HTR-8/SVneo (cell line): ENCODE measurements at places on chromosomes 4 and X.
A peak's percentile ranks its signal among the peaks of the same experiment; 100 is the strongest.

DNA sequence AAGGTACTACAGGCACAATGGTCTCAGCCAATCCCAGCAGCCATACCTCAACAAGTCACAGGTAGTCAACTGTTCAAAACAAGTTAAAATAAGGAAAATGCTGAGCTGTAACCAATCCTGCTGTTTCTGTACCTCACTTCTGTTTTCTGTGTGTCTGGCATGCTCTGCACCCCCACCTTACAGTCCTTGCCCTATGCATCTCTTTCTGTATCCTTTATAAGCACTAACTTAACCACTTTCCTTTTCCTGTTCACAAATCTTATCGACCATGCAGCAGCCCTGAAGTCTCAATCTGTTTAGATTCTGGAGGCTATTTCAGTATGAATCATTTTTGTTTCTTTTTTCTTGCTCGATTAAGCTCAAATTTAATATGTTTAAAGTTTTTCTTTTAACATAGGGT, 12.5 kb upstream of the FAM13A start:
- no peak for DNase-seq

DNA sequence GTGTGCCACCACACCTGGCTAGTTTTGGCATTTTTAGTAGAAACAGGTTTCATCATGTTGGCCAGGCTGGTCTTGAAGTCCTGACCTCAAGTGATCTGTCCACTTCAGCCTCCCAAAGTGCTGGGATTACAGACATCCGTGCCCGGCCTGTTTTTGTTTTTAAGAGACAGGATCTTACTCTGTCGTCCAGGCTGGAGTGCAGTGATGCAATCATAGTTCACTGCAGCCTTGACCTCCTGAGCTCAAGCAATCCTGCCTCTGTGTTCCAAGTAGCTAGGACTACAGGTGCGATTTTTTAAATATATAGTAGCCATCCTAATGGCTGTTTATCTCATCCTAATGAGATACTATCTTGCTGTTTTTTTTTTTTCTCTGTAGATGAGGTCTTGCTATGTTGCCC, 47.6 kb downstream of the RNF212 start:
- no peak for DNase-seq

DNA sequence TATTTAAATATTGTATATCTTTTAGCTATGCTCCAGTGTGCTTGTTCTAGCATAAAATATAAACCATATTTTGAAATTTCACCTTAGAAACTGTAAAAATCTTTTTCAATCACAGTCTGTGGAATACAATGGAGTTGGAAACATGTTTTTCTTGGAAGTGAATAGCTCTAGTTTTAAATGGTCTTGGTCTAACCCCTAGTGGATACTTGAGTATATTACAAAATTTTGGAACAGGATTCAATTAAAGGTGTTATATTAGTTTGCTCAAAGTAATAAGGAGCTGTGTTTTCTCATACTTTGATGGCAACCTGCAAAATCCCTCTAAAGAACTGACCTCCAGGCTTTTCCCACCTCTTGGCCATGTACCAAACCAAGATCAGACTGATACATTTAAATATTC, 48.2 kb downstream of the STK26 start:
- DNase-seq = no peak

DNA sequence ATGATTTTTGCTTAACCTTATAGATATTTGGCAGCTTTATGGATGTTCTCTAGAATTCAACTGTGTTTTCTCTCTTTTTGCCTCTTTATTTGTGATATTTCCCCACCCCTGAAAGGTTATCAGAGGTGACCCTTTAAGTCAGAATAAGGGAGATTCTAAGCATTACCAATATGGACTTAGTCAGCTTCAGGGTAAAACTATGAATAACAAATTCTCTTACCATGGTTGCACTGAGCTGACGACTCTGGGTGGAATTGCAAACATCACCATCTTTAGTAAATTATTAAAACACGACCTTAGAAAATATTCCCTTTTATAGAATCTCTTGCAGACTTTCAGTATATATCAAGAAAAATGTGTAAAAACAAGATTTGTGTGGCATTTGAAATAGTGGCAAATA, 21.6 kb downstream of the TRPC3 start:
- DNase-seq = no peak

DNA sequence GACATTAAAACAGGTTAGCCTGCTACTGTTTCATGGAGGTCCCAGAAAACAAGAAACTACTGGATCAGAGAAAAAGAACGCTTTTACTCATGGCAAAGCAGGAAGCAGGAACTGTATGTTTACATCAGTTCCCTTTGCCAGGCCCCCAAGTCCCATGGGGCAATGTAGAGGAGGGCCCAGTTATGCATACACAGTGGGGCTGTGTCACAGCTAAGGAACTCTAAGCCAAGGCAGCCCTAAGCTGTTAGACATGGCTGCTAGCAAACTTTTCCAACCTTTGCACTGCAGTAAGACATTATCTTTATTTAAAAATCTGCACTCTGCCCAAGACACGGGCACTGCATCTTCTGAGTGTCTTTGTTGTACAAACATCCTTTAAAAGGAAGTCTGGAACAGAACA, 975.8 kb downstream of the C4orf33 start:
- DNase-seq = no peak

- no peak for DNase-seq
Measured at GRCh38 chr4:80008971-80009370, 64.1 kb downstream of the ANTXR2 start.

DNA sequence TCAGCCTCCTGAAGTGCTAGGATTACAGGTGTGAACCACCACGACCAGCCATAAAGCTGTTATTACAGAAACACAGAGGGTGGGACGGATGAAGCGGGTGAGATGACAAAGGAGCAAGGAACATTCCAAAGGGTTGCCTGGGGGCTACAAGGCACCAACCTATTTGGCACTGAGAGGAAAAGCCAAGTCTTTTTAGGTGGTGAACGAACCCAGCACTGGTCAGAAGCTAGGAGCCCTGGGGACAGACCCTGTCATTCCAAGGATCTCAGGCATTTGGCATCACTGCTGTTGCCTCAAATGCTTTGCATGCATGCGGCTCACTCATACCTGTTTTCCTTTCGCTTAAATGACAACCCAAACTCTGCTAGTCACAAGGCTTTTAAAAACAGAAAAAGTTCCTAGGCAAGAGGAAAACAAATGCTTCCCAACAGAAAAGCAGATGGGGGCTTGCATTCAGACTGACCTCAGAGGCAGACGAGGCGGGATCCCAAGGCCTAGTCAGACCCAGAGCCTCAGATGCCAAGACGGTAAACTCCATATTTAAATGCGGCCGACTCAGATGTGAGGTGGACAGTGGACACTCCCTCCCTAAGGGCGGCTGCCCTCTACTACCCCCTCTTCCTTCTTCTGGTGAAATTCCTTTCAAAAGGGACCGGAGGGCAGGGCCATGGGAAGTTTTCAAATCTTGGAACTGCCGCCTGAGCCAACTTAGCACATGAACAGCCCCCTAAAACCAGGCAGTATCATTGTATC, 4.5 kb downstream of the MAP7D2 start:
- DNase-seq = no peak

- no peak for DNase-seq
Measured at GRCh38 chr4:149684516-149684915, 131.1 kb downstream of the IQCM start.

GRCh38 chr4:185693548-185694215, 118.3 kb downstream of the SORBS2 start:
- no peak for DNase-seq

GRCh38 chrX:97564496-97564895, 680.8 kb downstream of the RPA4 start:
- no peak for DNase-seq

DNA sequence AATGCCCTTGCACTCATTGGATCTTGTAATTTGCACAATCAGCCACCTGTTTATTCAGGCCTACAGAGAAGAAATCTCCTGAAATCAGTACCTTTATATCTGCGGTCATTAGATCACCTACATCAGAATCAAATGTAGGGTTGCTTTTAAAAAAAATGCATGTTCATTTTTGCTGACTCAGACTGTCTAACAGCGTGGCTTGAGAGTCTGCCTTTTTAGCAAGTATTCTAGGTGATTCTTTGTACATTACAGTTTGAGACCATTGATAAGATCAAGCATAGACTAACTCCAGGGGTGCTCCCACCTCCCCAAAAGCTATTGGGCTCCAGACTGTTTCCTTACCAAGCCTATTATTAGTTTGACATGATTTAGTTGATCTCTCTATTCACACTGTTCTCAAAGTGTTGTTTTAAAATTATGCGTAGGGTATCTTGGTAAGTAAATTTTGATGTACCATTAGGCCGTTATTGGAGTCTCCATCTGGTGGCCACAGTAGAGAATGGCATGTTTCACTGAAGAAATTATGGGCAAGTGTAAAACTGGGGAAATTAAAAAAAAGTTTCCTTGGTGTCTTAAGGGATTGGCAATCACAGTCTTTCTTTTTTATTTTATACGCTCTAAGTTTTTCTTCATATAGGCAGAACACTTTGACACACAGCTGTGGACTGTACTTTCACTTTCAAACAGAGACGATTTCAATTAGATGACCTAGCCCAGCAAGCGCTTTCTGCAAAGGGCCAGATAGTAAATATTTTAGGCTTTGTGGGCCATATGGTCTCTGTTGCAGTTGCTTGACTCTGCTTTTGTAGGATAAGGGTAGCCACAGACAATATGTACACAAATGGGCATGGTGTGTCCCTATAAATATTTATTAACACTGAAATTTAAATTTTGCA, 33.7 kb upstream of the MSL3 start:
- peak; percentile 15 for DNase-seq

DNA sequence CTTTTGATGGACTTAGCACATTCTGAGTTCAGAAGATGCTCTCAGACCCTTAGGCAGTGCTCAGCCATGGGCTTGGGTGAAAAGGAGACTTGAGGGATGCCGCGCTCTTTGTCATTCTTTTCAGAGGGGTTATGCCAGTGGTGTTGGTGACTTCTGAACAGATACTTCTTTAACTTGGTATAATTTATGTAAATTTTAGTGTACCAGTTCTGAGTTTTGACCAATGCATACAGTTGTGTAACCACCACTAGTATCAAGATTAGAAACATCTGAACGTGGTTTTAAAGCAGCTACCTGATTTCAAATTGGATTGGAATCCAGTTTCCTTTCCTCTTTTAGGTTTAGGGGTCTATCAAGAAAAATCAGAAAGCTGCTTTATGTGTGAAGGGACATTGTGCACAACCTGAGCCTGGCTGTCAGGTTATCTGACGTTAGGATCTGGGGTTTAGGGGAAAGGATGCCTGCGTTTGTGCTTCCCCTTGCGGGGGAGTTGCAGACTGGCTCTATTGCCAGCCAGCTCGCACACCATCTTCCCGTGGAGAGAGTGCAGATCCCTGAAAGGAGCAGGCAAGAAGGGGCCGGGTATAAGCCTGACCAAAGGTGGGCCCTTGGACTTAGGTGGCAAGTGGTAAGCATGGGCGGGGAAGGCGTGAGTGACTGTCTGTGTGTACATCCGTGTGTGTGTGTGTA, 19.0 kb downstream of the SMS start:
- DNase-seq = no peak

- no peak for DNase-seq
Measured at GRCh38 chrX:122641826-122642225, 542.3 kb upstream of the GRIA3 start.

DNA sequence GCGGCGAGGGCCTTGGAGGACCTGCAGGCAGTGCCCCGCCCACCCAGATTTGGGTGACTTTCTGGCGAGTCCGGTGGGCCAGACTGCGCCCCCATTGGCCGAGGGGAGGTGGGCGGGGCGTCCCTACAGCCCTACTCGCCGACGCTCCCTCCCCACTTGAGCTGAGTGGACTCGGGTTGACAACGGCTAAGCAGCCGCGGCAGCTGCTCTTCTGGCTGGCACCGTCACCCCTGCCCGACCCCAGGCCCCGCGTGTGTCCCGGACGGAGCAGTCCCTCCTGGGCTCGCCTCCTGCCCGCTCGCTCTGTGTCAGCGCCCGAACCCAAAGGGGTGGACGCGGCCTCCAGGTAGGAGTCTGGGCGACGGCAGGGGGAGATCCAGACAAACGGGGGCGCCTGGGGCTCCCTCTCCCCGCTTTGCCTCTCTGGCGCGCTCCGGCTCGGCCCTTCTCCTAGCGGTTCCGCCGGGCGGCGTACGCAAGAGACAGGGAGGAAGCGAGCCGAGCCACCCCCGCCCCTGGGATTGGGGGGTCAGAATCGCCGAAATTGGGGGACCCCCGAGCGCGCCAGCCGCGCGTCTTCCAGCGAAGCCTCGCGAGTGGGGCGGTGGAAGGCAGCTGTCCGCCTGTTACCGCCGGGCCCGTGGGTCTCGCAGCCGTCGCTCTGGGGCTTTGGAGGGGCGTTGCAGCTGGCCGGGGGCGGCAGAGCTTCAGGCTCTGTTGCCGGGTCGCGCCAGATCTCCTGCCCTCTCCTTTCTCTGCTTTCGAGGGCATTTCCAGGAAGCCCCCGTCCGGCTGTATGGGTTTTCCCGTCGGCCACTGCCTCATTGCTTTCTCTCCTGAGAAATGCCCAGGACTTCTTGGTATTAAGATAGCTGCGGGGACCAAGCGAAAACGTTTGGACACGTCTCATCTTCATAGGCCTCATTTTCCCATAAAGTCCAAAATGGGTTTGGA, 46.3 kb downstream of the STARD8 start:
- peak; percentile 63 for DNase-seq

DNA sequence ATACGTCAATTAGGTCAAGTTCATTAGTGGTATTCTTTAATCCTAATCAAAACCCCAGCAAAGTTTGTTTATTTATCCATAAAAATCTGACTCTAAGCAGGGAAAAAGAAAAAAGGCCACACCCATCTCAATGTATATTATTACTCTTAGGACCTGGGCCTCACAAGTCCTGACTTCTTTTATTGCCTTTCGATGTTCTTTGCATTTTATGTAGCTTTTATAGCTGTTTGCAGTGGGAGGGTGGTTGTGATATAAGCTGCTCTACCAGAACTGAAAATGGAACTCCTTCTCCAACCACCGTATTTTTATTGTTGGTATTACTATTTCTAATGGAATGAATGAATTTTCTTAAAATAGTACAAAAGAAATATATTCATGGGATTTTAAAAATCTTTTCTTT, 163.3 kb upstream of the FAM47C start:
- no peak for DNase-seq

DNA sequence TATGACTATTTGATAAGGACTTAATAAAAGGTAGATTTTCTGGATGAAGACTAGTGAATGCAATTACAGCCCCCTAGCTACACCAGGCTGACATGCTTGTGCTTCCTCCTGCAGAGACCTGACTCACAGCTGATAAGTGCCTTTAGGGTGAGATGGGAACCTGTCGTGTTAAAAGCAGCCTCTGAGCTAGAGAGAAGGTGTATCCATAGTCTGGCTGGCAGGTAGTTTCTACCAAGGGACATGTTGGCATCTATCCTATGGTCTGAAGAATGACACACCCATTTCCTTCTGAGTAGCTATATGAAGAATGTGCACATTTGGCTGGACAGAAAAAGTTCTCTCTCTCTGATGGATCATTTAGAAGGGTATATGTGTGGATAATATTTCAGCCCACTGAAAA, 64.1 kb downstream of the PARM1 start:
- no peak for DNase-seq

DNA sequence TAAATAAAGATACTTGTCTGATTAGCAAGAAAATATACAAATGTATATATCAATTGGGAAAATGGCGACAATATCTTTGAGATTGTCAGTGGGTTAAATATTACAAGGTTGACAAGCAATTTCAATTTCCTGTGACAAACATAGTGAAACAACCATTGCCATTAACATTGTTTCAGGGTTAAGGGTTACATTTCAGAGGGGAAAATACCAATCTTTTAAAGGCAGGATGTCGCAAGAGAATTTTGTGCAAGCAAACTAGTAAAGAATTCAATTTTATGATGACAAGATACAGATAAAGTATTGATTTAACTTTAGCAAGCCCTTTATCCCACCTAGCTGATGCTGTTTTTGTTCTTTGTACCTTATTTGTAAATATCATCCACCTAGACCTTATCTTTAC, 305.8 kb upstream of the GRIA3 start:
- no peak for DNase-seq
